COR-L47 (cell line): ENCODE measurements at places on chromosomes 12 and 14.

- DNase-seq = no peak
Observed at GRCh38 chr12:77625441-77625840, 205.3 kb upstream of the NAV3 start.

DNA sequence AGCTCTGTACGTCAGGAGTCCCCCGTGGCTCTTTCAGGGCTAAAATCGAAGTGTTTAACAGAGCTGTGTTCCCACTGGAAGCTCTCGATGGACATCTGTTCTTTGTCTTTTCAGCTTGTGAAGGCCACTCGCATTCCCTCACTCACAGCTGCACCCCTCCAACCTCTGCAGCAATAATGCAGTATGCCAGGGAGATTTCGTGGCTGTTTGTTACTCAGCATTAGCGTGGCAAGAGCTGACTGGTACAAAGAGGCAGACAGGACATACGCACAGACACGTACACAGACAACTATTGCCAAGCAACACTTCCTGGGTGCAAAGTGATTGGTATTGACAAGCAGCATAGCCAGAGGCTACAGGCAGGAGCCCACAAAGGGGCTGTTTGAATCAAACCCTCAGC lies 11.8 kb upstream of the FBXO21 start:
- DNase-seq = no peak

GRCh38 chr12:20314328-20314727 lies 54.0 kb upstream of the PDE3A start:
- DNase-seq = no peak

DNA sequence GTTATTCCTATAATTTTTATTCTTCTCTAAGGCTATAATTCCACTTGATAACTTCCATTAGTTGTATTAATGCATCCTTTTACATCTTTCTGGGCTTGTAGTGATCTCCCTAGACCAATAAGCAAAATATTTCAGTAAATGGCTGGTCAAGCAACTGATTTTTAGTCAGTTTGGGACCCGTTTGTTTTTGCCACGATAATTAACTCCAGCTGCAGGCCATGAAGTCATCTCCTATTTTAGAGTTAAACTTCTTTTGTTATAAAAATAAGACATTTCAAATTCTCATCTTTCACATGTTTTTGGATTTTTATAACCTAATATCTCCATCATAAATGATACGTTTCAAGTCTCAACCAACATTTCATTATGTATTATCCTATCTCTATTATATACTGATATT lies 49.4 kb downstream of the MAGOHB start:
- no peak for DNase-seq

GRCh38 chr12:66775871-66776270 lies 97.0 kb upstream of the GRIP1 start:
- DNase-seq = no peak

- no peak for DNase-seq
Observed at GRCh38 chr12:125053821-125054220, 11.4 kb upstream of the AACS start.

GRCh38 chr14:100605706-100606686 lies 18.8 kb upstream of the BEGAIN start:
- DNase-seq = no peak

DNA sequence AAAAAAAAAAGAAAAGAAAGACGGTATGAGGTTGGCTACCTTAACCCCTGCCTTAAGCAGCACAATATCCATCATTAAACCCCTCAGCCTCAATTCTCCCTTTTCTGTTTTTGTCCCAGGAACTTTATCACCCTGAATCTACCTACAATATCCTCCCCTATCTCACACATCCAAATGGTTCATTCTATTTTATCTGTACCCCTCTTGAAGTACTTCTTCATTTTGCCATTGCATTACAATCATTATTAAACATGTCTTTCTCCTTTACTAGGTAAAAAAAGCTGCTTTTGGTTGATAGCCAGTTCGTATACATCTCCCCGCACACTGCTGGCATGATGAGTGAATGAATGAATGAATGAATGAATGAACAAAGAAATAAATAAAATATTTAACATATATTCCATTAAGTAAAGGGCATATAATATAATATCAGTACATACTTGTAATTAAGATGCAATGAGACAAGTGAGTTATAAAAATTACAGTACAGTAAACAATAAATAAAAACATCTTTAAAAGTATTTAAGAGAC lies 364 bp upstream of the GPR65 start:
- DNase-seq = no peak

GRCh38 chr12:51393676-51394545 lies 2.7 kb upstream of the GALNT6 start:
- DNase-seq = no peak

DNA sequence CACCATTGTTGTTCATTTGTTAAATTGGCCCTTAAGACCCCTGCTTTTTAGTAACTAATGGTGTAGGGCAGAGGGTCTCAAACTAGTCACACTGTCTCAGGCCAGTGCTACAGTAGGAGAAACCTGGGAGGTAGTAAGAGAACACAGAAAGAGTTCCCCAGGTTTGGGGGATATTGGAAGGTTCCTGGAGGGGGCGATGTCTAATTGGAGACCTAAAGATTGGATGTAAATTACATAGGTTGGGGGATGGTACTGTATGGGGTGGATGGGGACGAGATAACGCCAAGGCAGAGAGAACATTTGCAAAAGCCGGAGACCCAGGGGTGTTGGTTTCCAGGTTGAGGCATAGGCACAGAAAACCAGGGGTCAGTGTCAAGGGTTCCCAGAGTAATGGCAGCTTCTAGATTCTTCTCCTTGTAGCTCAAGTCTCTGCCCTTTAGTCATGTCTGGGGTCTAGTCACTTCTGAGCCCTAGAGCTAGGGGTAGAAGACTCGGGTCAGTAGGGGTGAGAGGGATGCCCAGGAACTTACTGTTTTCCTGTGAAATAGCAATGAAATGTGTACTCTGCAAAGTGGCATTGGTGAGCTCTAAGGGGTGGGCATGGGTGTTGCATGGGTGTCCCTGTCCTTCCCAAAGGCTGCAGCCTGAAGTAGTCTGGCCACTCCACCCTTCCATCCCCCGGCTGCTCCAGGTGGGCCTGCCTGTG lies 21.8 kb downstream of the PLEKHG3 start:
- DNase-seq = no peak

DNA sequence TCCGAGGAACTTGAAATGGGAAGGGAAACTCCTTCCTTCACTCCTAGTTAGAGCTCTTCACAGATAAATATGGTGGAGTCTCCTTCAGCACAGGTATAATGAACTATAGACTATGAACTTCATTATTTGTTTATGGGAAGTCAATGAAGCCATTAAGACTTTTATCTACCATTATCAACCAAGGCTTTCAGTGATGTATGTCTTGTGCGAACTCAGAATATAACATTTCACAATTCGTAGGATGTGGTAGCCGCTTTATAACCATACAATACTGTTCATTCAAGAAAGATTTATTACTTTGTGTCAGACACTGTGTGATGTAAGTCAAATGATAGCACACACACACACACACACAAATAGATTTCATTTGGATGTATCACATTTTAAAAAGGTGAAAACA lies 24.8 kb upstream of the ETNK1 start:
- no peak for DNase-seq

GRCh38 chr14:41805633-41806032 lies 199.0 kb downstream of the LRFN5 start:
- DNase-seq = no peak

DNA sequence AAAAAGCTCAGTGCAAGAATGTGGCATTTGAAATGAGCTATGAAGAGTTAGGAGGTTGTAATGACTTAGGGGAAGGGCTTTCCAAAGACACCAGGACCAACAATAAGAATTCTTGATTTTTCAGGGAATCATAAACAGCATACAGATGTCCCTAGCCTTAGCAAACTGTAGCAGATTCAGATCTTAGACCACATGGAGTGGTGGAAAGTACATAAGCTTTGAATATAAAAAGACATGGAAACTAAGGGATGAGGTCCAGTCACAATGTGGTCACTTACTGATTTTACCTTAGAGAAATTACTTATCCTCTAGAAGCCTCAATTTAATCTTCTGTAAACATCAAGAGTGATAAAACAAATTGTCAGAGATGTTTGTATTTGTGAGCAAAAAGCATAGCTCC lies 186.6 kb downstream of the DUSP6 start:
- DNase-seq = no peak

DNA sequence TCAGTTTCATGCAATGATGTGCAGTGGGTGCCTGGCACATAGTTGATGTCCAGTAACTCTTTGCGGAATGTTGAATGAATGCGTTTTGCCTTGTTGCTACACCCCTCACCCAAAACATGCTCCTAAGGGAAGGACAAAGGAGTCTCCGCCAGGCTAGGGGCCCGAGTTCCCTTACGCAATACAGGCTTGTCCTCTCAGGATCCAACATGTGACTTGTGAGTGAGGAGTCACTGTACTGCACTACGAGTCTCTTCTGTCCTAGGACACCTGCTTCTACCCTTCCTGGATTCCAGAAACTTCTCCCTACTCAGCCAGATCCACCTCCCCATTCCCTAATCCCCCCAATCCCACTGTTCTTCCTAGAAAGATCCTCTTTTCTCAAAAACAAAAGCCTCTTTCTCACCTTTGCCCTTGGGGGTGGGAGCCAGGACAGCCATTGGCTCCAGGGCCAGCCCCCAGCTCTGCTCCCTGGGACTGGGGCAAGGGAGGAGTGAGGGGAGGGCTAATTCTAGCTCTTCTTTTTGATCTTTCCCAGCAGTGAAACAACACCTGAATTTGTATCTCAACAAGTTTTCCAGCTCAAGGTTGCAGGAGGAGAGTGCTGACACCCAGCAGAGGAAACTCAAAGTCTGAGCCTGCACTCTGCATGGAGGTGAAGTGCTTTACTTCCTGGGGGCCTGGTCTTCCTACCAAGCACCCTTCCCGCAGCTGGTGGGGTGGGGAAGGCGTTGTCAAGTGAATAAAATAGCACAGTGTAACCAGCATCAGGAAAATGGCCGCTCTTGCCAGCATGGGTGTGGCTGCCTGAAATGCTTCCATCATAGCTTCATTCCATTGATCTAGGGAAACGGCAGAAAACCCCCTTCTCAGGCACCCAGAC lies 3.4 kb upstream of the OTUB2 start:
- DNase-seq = no peak

DNA sequence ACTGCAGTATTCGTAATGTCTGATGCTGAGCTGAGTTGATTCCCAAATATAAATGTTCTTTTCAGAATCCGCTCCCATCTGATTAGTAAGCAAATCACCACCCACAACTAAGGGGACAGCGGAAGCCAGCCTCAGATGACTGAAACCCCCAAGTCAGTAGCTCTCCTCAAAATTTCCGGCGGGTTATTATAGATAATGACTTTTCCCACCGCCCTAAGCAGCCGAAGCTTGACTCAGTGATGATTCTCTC lies 469 bp upstream of the LRFN5 start:
- peak; percentile 22 for DNase-seq

DNA sequence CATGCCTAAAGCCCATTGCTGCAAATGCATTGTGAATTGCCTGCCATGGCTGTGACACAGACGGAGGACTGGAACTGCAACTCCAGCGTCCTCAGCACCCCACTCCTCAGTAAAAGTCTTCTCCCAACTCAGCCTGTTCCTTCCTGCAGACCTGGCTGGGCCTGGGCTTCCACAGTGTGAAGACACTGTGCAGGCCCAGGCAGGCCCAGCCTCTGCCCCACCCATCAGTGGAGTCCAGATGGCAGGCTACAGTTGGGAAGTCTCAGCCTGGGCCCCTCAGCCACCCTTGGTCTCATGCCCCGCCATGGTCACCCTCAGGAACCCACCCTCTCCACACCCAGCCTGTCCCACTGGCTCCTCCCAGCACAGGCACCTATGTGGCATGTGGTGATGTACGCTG lies 22.0 kb downstream of the VSX2 start:
- DNase-seq = no peak

DNA sequence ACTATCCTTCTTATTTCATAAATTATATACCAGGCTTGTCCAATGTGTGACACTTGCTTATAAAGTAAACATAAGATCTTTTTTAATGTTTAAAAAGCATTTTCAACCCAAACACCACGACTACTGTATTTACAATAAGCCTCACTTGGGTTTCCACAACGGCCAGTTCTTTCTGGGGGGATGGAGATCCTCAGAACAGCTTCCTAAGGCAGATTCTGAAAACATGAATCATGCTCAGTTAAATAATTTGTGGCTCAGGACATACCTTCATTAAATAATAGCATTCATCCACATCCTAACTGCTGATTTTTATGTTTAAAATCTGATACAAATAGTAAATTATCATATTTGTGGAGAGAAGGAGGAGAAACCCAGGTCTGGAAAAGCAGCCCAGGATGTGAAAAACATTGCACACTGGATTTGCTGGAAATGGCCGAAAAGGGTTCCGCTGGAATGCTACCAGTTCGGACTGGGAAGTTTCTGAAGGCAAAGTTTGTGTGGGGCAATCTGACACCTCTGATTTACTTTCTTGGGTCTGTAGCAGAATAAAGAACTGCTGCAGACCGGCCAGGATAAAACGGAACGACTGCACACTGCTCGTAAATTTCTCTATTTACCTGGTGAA lies 597 bp downstream of the GLT8D2 start:
- no peak for DNase-seq

GRCh38 chr12:101564912-101565311 lies 29.9 kb upstream of the MYBPC1 start:
- DNase-seq = no peak

DNA sequence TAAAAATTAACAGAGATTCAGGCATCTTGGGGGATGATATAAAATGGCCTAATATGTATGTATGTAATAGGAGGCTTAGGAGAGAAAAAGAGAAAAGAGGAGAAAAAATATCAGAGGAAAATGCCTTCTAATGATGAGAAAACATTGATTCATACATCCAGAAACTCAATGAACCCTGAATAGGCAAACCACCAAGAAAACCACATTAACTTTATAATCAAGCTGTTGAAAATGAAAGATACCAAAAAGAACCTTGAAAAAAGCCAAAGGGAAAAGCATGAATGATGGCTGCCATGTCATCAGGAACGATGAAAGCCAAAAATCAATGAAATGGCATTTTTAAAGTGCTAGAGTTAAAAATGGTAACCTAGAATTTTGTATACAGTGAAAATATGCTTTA lies 180.2 kb downstream of the EPS8 start:
- no peak for DNase-seq

GRCh38 chr14:68792979-68793733 lies at the start of gene ZFP36L1:
Gene ZFP36L1, minus strand, starts transcription at chr14:68793067. Its CDS starts 129 bp downstream, at chr14:68792938.
- DNase-seq = no peak

- no peak for DNase-seq
Observed at GRCh38 chr12:70928071-70928470, 7.5 kb upstream of the PTPRR start.

DNA sequence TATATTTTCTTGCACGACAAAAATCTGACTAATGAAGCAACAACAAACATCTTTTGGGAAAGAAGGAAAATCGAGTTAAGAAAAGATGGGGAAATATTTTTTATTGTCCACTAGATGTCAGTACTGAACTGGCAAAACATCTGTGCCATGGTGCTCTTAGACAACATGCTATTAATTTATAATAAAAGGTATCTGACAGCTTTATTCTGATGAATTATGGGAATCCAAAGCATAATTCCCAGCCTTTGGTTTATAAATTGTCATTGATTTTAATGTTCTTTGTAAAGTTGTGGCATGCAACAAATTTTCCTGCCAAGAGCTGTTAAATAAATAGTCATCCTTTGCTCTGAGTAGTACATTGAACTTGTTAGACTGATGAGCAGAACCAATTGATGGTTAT lies 231.2 kb downstream of the ETNK1 start:
- DNase-seq = no peak
